CD4-positive, alpha-beta T cell treated with Interleukin-10 for 1 hour (primary cell): ENCODE measurements at places on chromosomes 1 and 21.
A peak's percentile ranks its signal among the peaks of the same experiment; 100 is the strongest.

- no peak for DNase-seq
Observed at GRCh38 chr1:50346621-50347020, 76.6 kb downstream of the DMRTA2 start.

GRCh38 chr1:1173793-1174415, at the start of gene TTLL10:
TSS of gene TTLL10 (plus strand) at chr1:1173880. CDS start at chr1:1179216, 5,336 bp downstream.
- peak; percentile 77 for DNase-seq

GRCh38 chr1:112618721-112619517, at the start of gene ST7L:
TSS of gene ST7L (minus strand) at chr1:112619141. CDS start at chr1:112619113, 28 bp downstream.
- peak; percentile 66 for DNase-seq

- no peak for DNase-seq
Observed at GRCh38 chr1:169108863-169109560, 2.5 kb downstream of the ATP1B1 start.

DNA sequence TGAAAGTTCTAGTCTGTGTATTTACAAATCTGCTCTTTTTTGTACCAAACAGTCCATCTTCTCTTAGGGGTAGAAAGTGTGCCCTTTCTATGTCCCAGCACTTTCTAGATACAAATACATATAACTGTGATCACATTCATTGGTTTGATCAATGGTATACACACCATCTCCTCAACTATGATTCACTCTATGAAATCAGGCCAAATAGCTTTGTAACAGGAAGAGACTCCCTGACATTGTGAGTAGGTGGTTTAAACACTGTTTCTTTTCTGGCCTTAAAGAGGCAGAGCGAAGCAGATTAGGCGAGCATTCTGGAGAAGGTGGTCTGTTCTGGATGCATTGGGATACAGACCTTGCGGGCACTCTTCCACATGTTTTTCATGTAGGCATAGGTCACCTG, 39.3 kb upstream of the EXOSC10 start:
- DNase-seq, result no peak
